ENCODE measurements at places on chromosomes 2 and 18.
A peak's percentile ranks its signal among the peaks of the same experiment; 100 is the strongest.

- no peak for DNase-seq
These were observed 126.4 kb upstream of the MGAT5 start for GRCh38 chr2:134127496-134127895.

- no peak for DNase-seq
These were observed 27.3 kb downstream of the MTCL1 start for GRCh38 chr18:8732442-8733360.

DNA sequence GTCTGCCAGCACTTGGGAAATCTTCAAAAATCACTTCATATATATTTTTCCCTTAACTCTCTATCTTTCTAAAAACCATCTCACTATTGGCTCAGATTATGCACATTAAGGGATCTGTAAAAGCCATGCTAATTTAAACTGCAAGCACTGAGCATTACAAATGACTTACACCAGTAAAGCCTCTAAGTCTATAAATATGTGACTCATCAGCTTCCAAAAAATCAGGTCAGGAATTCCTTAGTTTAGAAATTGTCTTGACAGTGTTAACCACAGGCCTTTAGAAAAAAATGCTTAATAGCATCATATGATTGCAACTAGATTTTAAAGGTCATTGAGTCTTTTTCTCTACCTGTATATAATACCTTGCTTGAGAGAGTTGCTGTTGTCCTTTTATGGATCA, 1113.6 kb upstream of the PIK3C3 start:
- DNase-seq = no peak

DNA sequence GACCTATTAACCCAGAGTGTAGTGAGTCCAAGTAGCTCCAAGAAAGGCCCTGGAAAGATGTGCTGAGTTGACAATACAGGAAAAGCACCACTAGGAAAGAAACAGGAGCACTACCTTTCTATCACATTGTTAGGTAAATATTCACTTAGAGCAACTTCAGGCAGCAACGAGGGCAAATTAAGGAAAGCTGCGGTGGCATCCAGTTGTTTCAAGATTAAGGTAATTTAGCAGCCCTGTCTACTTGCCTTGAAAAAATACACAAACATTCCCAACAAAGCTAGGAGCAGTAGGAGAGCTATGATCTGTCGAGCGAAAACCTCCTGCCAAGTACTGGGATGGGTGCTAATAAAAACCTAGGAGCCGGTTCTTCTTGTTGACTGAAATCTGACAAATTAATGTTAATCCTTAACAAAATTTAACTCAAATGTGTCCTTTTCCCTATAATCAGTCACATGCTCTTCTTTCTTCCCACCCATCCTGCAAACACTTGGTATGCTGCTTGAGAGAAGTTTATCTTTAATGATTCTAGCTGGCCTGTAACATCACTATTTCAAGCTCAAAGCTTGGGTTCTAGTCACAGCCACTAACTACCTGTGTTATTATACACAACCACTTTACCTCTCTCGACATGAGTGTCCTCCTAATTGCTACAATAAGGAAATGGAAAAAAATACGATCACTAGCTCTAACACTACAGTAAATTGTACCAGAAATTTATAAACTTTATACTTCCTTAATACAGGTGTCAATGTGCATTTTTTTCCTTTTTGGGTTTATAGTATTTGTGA, 2.0 kb downstream of the ACAA2 start:
- no peak for DNase-seq

GRCh38 chr18:40004246-40004645, 1950.8 kb upstream of the PIK3C3 start:
- DNase-seq = peak; percentile 14

GRCh38 chr2:113209646-113210171, 35.9 kb downstream of the PSD4 start:
- no peak for DNase-seq

DNA sequence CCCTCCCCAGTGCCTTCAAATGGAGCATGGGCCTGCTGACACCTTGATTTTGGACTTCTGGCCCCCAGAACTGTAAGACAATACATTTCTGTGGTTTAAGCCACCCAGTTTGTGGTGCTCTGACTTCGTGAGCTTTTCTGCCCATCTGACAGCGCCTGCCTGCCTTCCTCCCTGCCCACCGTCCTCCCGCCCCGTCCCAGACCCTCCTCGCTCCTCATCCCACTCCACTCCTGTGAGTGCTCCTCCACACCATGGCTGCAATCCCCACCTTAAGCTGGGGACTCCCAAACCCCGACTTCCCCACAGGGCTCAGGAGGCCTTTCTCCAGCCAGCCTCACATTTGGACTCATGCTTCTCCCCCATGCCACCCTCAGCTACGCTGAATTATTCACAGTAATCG, 70.7 kb downstream of the CABLES1 start:
- no peak for DNase-seq

GRCh38 chr2:197210430-197210829, 100.2 kb downstream of the ANKRD44 start:
- DNase-seq = no peak

GRCh38 chr2:47109007-47109375, 46.1 kb downstream of the STPG4 start:
- no peak for DNase-seq

GRCh38 chr2:107414376-107414775, 412.3 kb upstream of the RGPD4 start:
- no peak for DNase-seq

DNA sequence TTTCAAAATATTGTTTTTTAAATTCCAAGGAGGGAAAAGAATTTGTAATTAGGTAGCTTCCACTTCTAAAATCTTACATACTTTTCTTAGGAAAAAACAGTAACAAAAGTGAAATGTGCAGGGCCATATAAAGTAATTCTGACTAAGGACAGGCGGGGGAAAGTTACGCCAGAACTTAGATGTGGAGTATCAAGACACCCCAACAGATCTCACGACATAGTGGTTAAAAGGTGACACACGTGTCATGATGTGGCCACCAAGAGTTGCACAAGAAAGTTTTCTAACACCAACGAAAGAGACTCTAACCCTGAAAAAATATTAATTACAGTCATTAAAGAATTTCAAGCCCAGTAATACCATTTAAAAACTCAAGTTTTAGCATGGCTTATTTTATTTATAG, 51.0 kb downstream of the KIDINS220 start:
- no peak for DNase-seq

DNA sequence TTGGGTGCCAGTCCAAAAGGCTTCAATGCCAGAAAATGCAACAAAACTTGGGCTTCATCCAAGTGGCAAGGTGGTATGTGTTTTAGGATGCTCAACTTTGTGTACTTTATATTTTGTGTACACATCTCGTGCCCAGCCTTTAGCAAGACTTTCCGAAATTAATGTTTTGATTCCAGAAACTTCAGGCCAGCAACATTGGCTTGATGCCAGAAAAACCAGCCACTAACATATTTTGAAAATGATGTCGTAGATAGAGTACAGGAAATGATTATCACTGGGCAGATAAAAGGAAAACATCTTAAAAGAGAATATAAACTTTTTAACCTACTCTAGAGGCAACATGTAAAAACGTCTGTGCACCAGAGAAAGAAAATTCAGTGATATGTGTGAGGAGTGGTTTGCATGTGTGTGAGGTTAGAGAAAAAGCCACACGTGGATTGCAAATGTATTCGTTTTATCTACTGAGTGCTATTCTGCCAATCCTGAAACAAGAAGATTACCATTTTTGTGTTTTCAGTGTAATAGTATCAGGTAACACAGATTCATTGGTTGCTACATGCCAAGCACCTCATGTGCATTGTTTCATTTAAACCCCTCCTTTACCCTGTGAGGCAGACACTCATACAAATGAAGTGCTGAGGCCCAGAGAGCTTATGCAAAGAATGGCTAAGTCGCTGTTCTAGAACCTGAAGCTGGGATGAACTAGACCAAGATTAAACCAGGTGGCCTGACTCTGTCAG, 264.8 kb downstream of the C1D start:
- no peak for DNase-seq

DNA sequence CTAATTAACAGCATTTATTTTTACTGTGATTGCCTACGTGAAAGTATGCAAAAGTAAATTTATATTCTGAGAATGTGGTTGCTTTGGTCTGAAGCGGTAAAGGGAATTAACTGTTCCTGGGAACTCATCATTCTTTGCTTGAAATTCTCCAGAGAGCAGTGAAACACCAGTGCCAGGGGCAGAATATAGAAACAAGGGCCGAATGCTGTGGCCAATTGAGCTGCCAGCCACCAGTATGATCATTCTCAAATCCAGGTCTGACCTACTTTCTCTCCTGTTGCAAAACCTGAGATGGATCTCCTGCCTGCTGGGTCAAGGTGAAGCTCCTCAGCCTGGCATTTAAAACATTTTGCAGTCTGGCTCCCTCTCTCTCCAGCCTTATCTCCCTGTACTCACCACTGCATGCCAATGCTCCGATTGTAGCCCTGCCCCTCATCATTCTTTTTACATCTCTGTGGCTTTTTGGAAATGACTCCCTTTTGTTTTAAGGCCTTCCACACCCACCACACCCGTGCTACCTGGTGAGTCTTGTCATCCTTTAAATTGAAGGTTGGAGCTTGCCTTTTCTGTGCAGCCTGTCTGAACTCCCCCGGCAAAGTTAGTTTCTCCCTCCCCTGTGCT, 94.5 kb upstream of the TMEM178A start:
- no peak for DNase-seq

- no peak for DNase-seq
These were observed 13.8 kb upstream of the SGPP2 start for GRCh38 chr2:222410534-222410933.

DNA sequence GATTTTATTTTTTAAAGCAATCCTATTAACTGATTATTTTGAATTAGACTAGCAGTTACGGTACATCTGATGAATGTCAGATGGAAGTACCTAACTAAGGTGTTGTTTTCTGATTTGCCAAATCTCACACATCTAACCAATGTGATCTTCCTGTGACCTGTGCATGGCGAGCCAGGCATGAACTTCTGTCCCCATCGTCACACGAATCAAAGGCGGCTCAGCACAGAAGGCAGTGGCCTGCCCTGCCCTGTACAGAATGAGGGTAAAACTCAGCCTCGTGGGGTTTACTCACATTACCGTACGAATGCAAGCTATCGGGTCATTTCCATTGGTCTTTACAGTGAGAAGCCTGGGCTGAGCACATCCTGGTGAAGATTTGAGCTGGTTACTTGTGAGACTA, 87.3 kb downstream of the WDSUB1 start:
- no peak for DNase-seq

DNA sequence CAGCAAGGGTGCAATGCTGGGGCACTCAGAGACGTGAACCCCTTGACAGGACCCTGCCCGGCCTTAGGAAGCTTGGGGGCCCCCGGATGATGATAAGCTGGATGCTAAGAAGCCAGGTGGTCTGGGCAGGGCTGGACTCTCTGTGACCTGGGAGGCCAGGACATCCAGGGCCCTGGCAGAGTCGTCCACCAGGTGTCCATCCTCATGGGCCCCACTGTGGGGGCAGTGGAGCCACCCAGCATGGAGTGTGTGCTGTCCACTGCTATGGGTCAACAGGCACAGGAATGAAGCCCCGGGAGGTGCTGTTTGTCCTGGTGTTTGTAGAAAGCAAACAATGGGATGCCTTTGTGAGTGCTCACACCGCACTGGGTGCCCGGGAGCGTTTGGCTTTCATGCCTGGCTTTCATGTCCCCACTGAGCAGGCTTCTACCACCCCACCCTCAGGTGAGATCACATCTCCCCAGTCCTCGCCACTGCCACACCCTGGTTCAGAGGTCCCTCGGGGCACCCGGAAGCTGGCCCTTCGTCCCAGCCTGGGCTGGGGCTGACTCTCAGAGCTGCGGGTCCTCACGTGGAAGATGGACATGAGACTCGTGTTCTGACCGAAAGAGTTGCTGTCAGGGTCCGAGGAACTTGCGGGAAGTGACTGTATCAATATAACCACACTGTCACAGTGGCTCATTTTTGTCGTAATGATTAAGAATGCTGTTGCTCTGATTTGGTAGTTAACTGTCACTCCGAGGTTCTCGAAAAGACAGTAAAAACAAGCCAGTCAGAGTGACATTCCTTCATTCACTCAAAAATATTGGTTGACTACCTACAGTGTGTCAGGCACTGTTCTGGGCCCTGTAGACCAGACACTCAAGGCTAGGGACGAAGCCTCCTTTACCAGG, 53.3 kb downstream of the INHBB start:
- DNase-seq = no peak

- no peak for DNase-seq
These were observed 146.2 kb upstream of the OSR1 start for GRCh38 chr2:19504400-19505198.

DNA sequence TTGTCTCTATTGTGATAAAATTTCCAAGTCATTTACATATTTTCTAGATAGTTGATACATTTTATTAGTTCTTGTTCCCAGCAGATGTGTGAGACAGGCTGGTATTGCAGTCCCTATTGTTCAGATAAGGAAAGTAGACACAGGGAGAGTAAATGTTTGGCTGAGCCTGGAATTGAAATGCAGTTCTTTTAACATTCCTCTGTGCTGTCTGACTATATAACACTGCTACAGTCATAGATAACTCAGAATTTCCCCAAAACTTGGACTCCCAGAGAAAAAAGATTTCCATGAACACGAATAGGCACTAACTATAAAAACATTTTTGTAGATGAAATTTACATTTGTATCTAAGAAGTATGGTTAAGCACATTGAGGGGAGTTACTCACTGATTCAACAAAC, 71.4 kb downstream of the PLCL1 start:
- DNase-seq = no peak

DNA sequence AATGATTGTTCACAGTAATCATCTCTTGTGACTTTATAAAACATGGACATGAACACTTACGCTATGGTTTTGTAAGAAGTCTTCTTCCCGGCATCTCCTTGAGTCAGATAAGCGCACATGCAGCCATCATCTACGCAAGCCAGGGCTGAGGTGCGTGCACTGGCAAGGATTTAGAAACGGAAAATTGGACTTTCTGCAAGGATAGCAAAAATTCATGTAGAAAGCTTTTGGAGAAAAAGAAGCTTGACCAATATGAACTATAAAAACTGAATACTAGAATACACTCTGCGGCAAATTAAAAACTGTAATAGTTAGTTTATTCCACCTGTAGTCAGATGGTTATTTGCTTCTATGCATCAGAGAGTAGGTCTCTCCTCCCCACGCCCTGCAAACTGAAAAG, 6.3 kb downstream of the NMS start:
- DNase-seq = no peak

DNA sequence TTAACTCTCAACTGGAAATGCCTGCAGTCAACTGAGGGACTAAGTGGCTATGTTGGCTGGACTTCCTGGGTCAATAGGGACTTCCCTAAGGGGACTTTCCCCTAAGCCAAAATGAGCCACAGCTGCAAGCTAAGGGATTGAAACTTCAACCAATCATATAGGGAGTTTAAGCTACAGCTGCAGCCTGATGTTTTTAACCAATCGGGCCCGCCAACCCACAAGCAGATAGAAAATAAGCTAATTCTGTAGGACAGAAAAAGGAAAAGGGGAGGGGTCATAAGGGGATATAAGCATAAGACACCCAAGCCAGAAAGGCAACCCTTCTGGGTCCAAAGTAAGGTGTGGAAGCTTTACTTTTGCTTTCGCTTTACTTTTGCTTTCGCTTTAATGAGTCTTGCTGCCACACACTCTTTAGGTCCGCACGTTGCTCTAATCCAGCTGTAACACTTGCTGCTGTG, 927.5 kb downstream of the ERBB4 start:
- no peak for DNase-seq

- no peak for DNase-seq
These were observed 3.4 kb downstream of the SGPP2 start for GRCh38 chr2:222427646-222428301.

Measured in DMS 273 treated with DMSO at 0.1 percent for 48 hours (cell line).